ENCODE measurements at places on chromosomes 6 and 20.

GRCh38 chr6:65816991-65817390 lies 110.0 kb upstream of the EYS start:
- DNase-seq: no peak

GRCh38 chr6:25946631-25947030 lies 16.0 kb upstream of the TRIM38 start:
- DNase-seq: no peak

- no peak for DNase-seq
Observed at GRCh38 chr6:71977884-71978283, 91.5 kb downstream of the RIMS1 start.

DNA sequence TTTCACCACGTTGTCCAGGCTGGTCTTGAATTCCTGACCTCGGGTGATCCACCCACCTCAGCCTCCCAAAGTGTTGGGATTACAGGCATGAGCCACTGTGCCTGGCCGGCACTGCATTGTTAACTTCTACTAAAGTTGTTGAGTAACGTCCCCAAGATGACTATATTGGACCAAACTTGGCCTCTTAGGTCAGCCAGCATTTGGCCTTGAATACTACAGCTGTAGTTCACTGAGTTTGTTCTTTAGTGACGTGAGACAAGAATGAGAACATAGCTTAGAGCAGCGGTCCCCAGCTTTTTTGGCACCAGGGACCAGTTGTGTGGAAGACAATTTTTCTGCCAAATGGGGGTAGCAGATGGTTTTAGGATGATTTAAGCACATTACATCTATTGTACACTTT lies 237.1 kb downstream of the TBC1D7 start:
- no peak for DNase-seq

GRCh38 chr6:45422503-45423110 lies 44.9 kb upstream of the SUPT3H start:
- no peak for DNase-seq

GRCh38 chr6:152170702-152171667 lies 363.5 kb downstream of the ESR1 start:
- peak; percentile 25 for DNase-seq

All from stimulated activated CD4-positive, alpha-beta T cell treated with anti-CD3 and anti-CD28 coated beads, Interleukin-1b, Interleukin-23, amount 100 ng/mL, for 4 hours (primary cell).